ENCODE measurements at places on chromosomes 1 and 21.
A peak's percentile ranks its signal among the peaks of the same experiment; 100 is the strongest.

GRCh38 chr1:234589854-234590620, 19.9 kb downstream of the IRF2BP2 start:
- no peak for DNase-seq

- no peak for DNase-seq
Observed at GRCh38 chr1:19273106-19273843, 15.3 kb downstream of the AKR7A3 start.

DNA sequence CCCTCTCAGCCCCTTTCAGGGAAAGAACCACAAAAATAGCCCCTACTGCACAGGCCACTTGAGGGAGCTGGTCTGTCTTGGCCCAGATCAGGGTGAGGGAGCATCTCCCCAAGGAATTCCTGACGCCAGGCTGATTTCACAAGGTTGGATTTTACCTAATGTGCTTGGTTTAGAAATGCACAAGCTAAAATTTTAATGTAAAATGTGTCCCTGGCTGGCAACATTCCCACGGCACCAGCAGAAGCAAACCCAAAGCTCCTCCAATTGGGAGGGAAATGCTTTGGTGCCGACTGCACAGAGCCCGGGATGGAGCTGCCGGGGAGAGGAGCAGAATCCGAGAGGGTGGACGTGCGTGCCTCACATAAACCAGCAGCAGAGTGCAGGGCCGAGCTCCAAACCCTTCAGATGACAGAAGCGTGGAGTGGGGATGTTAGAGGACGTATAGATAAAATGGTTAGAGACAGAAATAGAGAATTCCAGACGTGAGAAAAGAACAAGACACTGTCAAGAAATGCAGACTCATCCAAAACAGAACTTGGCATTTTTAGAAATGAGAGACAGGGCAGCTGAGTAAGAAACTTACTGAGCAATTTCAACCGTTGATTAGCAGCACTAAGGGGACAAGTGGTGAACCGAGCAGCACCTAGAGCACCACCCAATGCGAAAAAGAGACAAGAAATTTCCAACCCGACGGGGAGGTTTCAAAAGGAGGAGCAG, 41.6 kb upstream of the TMEM52 start:
- no peak for DNase-seq

DNA sequence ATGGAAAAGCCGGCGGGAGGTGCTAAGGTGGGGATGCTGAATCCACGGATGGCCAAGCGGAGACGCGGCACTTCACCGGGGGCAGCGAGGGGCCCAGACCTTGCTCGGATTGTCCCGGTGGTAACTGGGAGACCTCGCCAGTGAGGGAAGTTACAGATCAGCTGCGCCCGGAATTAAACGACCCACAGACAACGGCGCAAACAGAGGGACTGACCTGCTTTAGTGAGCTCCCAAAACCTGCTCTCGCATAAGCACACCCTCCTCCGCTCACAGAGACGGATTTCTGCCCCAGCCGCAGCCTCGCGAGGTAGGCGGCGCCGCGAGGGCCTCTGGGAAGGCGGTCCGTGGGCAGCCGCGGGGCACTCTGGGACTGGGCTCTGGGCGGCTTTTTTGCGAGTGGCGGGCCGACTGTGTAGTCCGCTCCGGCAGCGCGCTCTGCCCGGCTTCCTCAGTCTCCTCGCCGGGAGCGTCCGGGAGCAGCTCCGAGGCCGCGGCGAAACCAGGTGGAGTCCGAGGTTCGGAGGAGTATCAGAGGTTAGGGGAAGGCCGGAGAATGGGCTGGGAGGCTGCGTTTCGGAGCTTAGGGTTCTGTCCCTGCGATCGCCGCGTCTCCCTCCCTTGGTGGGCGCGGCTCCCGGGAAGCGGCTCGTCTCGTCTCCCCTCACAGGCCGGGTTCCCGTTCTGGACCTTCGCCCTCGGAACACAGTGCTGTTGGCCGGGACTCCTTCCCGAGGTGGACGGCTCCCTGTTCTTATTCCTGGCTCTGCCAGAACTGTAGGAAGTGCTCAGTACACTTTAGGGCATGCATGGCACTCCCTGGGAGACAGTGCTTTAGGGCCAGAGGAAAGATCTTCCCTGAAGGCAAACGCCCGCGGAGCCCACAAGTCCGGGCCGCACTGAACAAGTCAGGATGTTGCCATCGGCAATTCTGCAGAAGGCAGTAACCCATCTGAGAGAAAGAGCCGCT, at the start of gene EXO5:
TSS of gene EXO5 (plus strand) at position 393 of the 967 bp plus-strand sequence. CDS start 5,778 bp downstream, outside the sequence.
- peak; percentile 87 for DNase-seq

GRCh38 chr1:160161965-160162705, 10.7 kb downstream of the ATP1A4 start:
- no peak for DNase-seq

- no peak for DNase-seq
Observed at GRCh38 chr1:178706432-178706831, 18.6 kb upstream of the RALGPS2 start.

DNA sequence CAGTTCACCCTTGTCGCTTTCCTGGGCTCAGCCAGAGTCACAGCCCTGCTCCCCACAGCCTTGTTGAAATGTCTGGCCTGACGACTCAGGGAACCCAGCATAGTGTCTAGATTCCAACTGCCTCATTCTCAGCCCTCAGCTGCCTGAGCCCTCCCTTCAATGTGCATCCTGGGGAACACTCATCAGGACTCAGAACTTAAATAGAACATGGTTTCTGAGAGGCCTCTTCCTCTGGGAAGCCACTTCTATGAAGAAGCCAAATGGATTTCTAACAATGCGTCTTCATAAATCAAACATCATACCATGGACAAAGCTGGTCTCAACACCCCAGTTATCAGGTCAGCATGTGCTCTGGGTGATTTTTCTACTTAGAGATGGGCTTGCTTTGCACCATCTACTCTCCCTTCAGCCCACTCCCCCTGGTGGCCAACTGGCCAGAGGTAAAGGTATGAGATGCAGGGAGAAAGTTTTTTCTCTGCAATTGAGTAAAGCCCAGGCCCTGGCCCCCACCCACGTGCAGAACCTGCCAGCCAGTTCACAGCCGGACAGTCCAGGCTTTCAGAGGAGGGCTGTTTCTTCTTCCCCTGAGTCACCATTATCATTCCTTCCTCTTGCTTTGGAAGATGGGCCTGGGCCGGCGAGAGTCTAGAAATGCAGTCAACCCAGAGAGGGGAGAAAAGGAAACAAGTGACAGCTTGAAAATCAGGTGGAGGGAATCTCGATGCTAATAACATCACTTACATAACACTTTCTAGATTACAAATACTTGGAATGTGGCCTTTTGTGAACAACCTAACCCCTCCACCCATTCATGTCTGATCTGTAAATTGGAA, 32.1 kb downstream of the CD244 start:
- peak; percentile 83 for DNase-seq

DNA sequence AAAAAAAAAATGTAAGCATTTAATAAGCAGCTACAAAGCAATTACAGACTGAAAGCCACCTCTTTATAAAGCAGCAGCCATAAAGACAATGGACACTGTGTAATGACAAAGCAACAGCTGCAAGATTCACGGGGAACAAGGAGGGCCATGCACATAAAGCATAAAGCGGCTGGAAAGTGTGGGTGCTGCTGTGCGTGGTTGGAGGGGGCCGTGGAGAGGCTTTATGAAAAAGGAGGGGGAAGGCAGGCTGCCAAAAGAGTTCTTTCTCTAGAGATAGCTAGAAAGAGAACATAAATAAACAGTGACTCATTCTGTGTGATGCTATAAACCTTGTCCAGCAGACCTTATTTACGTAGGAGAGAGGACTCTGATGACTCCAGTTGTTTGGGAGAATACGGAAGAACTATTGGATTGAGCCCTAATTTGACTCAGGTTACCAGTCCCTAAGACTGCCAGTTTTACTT, 49.3 kb downstream of the ADAMTS1 start:
- DNase-seq, result no peak

DNA sequence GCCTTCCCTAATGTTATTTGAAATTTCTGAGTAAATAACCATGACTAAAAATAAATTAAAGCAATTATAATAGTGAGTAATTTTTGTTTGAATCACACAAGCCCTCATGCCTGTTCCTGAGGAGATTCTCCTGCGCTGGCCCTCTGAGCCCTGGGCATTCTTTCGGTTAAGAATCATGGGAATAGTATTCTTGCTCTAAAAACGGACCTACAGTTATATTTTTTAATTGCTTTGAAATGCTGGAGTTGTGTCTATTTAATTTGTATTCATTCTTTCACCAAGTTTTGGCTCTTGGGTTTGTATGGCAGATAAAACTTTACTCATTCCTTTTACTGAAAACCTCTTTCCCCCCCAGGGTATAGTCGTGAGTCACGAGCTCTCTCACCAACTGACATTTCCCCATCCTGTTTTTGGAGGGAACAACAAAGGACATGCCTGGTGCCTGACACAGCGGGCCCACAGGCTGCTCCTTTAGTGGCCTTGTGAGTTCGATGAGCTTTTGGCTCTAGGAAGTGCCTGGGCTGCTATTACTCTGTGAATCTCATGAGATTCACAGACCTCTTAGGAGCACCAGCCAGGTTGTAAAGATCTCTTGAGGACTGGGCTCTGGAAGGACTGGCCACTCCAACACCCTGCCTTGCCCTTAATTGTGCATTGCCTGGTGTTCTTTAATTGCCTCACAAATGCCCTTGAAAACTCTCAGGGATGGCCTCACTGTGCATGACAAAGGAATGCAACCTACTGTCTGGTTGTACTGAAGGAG, 58.6 kb downstream of the DDR2 start:
- no peak for DNase-seq

DNA sequence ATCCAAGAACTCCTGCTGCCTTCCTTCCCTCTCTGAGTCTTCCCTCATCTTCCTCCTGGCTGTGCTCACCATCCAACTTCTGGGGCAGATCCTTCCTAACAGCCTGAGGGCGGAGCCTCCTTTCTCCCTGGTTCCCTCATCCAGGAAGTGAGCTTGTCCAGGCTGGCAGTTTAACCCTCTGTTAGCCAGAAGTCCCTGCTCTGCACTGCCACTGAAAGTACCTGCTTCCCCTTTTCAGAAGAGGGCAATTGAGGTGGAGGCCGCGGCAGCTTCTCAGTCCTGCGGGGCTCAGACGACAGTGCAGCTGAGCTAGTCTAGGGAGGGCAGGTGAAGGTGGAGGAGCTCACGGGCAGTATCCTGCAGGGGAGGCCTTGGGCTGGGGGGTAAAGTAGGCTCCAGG, 149.1 kb downstream of the FCRL5 start:
- DNase-seq, result no peak

DNA sequence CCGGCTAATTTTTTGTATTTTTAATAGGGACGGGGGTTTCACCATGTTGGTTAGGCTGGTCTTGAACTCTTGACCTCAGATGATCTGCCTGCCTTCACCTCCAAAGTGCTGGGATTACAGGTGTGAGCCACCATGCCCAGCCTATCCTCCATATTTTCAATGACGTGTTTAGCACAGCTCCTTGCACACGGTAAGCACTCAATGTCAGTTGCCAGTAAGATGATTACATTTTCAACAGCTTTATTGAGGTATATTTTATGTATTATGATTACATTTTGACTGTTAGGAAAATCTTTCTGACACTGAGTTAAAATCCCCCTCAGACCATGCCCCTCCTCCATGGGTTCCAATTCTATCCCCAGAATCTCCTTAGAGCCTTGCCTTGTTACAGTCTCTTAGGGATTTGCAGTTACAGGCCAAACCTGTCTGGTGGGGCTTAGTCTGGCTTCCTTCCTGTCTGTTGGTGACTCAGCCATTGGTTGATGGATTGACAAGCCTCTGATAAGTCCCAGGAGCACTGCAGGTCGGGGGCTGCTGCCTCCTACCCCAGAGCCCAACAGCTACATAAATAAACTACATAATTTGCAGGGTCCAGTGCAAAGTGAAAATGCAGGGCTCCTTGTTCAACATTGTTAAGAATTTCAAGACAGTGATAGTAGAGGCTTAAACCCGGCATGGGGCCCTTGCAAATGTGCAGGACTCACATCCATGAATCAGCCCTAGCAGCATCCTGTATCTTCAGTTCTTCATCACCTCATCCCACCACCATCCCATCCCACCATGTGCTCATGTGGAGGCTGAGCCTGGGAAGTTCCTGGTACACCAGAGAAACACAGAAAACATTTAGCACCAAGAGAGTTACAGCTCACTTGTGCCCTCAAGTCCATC, 23.4 kb downstream of the COA7 start:
- no peak for DNase-seq

DNA sequence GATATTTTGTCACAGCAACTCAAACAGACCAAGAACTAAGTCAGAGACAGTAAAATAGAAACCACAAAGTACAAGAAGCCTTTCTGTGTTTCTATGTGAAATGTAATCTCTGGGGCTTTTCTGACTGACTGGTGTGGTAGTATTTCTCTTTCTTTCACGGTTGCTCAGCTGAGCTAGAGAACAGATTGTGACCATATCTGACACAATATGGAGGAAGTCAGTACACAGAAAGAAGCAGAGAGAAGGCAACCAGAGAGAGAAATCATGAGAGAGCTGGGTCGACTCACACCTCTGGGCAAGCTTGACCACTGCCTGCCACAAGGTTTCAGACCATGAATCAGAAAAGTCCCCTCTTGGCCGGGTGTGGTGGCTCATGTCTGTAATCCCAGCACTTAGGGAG, 208.9 kb upstream of the GREM2 start:
- DNase-seq, result no peak

- no peak for DNase-seq
Observed at GRCh38 chr1:98849969-98850636, 154.6 kb downstream of the PLPPR5 start.

- DNase-seq, result peak; percentile 76
Observed at GRCh38 chr1:206503591-206504362, 3.6 kb upstream of the RASSF5 start.

DNA sequence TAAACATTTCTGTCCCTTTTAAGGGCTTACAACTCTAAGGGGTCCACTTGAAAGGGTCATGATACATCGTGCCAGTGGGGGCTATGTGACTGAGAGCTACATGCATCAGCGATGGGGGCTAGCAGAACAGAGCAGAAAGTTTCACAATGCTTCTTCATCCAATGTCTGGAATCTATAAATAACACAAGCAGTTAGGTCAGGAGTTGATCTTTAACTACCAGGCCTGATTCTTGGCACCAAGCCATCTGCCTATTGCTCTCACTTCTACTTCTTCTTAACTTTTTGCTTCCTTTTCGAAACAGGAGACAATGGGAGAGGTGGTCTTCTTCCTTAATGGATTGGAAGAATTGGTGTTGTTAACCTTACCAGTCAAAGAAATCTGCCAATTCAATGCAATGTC, 410.0 kb downstream of the TGFB2 start:
- no peak for DNase-seq

DNA sequence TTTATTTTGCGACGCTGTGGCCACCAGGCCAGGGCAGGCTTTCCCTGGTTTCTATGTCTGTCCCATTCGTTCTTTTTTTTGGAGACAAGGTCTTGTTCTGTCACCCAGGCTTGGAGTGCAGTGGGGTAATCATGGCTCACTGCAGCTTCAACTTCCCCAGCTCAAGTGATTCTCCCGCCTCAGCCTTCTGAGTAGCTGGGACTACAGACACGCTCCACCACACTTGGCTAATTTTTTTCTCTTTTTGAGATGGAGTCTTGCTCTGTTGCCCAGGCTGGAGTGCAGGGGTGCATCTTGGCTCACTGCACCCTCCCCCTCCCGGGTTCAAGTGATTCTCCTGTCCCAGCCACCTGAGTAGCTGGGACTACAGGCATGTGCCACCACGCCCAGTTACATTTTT, 43.4 kb upstream of the WNT4 start:
- DNase-seq, result no peak

Measured in activated CD4-positive, alpha-beta T cell treated with anti-CD3 and anti-CD28 coated beads, Interleukin-2, amount 50 U/mL, for 48 hours (primary cell).